ENCODE measurements at places on chromosomes 12 and 14. TPM values are rescaled to one million over a fixed set of nuclear protein-coding genes. Genes with fewer than 3 reads are reported as not detected.

DNA sequence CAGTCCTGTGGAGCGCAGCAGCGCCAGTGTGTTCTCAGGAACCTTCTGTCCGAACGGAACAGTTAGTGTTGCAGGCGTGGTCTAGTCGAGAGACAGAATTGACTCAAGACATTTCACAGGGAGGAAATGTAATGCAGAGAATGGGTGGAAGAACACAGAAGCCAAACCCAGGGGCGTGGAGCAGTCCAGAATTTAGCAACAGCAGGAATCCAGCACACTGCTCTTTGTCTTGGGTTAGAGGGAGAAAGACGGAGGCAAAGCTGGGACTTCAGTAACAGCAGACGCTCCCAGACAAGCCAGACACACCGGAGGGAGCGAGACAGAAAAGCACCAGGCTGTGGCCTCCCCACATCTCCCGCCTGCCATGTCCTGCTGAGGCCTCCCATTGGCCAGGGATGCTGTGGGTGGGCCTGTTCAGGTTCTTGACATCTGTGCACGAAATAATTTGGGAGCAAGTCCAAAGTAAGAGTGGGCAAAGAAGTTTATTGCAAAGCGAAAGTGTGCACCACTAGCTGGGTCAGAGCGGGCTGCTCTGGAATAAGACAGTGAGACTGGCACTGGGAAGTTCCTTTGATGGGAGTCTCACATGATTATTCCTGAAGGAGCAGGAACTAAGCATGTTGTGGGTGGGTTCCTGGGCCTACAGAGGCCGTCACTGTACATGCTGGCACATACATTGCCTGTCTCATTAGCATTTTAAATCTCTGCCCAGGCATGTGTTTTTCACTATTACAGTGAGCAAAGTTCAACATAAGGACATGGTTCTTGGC is 339.3 kb upstream of the SFSWAP start:
- DNase-seq: no peak

DNA sequence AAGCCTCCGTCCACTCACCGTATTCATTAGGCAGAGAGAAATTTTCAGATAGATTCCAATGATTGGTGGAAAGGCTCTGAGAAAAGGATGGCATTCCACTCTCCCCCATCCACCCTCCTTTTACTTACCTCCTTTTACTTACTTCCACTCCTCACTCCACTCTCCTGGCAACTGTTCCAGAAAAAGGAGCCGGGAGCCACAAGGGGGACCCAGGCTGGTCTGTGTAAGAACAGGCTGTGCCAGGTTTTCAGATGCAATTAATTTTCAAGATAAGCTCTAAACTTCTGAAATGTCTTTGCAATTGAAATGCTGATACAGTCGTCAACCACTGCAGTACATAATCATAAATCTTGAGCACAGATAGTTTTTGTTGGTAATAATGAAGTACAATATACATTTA is 248.8 kb downstream of the ANO6 start:
- peak; percentile 42 for DNase-seq

DNA sequence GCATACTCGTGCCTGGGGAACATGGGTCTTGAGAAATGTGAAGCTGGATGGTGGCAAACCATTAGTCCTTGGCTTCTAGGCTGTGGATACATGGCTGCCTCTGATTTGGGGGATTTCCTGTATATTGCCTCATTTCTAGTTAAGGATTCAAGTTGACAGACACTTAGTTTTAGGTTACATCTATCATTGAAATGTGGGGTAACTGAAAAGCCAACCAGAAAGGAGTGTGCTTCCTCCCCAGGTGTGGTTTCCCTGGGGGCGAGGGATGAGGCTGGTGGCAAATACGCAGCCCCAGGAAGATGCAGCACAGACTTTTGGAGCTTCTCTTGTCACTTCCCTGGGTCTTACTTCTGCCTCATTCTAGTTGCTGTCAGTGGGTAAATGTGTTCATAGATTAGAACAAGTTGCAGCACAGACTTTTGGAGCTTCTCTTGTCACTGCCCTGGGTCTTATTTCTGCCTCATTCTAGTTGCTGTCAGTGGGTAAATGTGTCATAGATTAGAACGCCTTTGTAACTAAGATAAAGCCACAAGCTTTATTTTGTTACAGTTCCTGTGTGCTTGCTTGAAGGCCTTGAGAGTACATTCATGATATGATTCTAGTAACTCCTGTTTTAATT is 85.1 kb downstream of the BORCS5 start:
- no peak for DNase-seq

GRCh38 chr12:132360906-132361777 is 31.8 kb upstream of the GALNT9 start:
- no peak for DNase-seq

DNA sequence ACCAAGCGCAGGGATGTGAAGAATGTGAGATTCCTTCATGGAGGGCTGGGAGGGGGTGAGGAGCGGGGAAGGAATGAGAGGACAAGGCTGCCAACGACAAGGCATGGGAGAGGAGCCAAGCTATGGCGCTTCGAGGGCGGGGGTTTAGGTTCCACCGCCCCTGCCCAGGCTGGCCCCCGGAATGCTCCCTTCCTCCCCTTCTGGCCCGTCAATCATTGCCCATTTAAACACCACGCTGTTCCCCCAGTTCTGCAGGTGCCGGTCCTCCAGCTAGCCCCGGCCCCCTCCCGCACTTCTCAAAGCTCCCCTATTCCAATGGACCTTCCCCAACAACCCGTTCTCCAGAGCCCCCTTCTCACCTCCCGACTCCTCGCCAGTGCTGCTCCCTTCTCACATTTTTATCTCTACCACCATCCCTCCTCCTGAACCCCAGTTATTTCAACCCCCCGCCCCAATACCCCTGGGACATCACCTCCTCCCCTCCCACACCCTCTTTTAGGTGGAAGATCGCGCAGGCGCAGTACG is 428 bp downstream of the RNF41 start:
- peak; percentile 64 for DNase-seq

GRCh38 chr12:85390266-85390665 is 110.2 kb downstream of the ALX1 start:
- no peak for DNase-seq

GRCh38 chr14:95496690-95497259 is 19.7 kb downstream of the SYNE3 start:
- DNase-seq: no peak

GRCh38 chr14:100577321-100577985 is 9.8 kb downstream of the BEGAIN start:
- no peak for DNase-seq

DNA sequence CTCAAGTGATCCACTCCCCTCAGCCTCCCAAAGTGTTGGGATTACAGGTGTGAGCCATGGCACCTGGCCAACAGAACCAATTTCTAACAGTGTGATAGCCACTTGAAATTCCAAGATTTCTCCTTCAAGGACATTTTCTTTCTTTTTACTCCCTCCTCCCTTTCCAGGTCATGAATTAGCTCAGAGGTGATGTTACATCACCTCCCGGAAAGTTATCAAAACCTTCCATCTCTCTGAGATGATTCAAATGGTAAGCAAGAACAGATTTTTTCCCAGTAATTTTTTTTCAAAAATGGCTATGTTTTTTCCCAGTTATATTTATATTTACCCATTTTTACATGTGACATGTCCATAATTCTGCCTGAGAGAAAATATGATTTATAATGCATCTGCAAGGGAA is 15.6 kb upstream of the SMAGP start:
- no peak for DNase-seq

CARMIL3 gene
- 5.8 TPM for total RNA-seq

All from H9 (cell line).